ENCODE measurements at places on chromosomes 2 and 18. TPM values are rescaled to one million over a fixed set of nuclear protein-coding genes. Genes with fewer than 3 reads are reported as not detected.
A peak's percentile ranks its signal among the peaks of the same experiment; 100 is the strongest.

- H3K27ac ChIP-seq, result no peak overlapping the region
- no peak for DNase-seq
- no peaks in the 10 kb centered on the region for H3K36me3 ChIP-seq
- H3K4me3 ChIP-seq, result no peak overlapping the region
Observed at GRCh38 chr18:48279312-48279711, 129.9 kb downstream of the ZBTB7C start.

Gene FAM228A
- not detected for total RNA-seq

DNA sequence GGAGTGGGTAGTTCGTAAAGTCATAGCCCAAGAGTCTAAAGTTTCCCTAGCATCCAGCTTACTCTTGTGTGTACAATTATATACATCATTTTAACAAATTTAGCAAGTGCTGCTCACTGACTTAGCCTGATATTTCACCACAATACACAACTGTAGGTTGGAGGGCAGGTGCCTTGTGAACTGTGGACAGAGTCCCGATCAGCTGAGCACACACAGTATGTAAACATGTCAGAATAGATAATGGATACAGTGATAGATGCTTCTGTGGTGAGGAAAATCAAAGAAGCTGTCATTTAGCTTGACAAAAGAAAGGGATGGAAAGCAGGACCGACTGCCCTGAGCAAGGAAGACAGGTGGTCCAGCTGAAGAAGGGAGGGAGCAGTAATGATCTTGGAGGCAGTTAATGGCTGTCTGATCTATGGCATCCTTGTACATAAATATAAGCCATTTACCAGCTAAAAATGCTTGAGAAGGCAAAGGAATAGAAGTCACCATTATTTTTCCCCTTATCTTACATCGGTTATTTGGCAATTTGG is 372.8 kb upstream of the UBE2E3 start:
- DNase-seq, result no peak
- no peak overlapping the region for H3K27ac ChIP-seq
- no peaks in the 10 kb centered on the region for H3K4me1 ChIP-seq
- no peak overlapping the region for H3K4me3 ChIP-seq
- H3K27me3 ChIP-seq, result no peaks in the 10 kb centered on the region

GRCh38 chr2:229879191-229879950 is 42.4 kb downstream of the TRIP12 start:
- no peak overlapping the region for H3K4me3 ChIP-seq
- no peaks in the 10 kb centered on the region for H3K27me3 ChIP-seq
- peaks cover 7% of the 10 kb centered on the region for H3K4me1 ChIP-seq
- DNase-seq, result no peak

- no peaks in the 10 kb centered on the region for H3K36me3 ChIP-seq
- H3K27ac ChIP-seq, result no peak overlapping the region
- H3K27me3 ChIP-seq, result peaks cover 5% of the 10 kb centered on the region
- H3K4me3 ChIP-seq, result no peak overlapping the region
- no peak for DNase-seq
Observed at GRCh38 chr2:108377401-108377800, 353 bp upstream of the SULT1C4 start.

- no peaks in the 10 kb centered on the region for H3K36me3 ChIP-seq
- DNase-seq, result no peak
- no peaks in the 10 kb centered on the region for H3K27me3 ChIP-seq
- no peak overlapping the region for H3K4me3 ChIP-seq
- peaks cover 49% of the 10 kb centered on the region for H3K4me1 ChIP-seq
Observed at GRCh38 chr18:48811401-48811800, 139.4 kb downstream of the SMAD7 start.

Gene FAM237A
- not detected for total RNA-seq

DNA sequence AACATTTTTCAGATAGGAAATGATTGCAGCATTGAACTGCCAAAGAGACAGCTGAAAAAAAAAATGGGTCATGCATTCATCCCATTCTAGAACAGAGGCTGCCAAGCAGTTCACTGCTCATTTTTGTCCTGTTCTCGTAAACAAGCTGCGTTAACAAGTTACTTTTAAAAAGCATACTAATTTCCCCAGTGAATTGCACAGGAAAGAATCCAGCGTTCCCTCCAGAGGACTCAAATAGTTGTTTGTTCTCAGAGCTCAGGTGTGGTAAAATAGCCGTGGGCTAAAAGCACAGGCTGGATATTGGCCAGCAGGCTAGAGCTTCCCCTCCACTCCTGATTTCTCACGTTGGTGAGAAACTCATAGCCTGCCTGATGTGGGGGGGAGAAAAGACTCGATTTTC is 76.1 kb upstream of the AQP4 start:
- H3K4me1 ChIP-seq, result no peaks in the 10 kb centered on the region
- H3K27me3 ChIP-seq, result no peaks in the 10 kb centered on the region
- no peak overlapping the region for H3K4me3 ChIP-seq
- no peak for DNase-seq
- no peaks in the 10 kb centered on the region for H3K36me3 ChIP-seq
- H3K27ac ChIP-seq, result no peak overlapping the region

- no peaks in the 10 kb centered on the region for H3K27me3 ChIP-seq
- no peaks in the 10 kb centered on the region for H3K36me3 ChIP-seq
- no peak overlapping the region for H3K4me3 ChIP-seq
- H3K27ac ChIP-seq, result no peak overlapping the region
- no peak for DNase-seq
Observed at GRCh38 chr2:237411683-237412423, 2.1 kb downstream of the COL6A3 start.

DNA sequence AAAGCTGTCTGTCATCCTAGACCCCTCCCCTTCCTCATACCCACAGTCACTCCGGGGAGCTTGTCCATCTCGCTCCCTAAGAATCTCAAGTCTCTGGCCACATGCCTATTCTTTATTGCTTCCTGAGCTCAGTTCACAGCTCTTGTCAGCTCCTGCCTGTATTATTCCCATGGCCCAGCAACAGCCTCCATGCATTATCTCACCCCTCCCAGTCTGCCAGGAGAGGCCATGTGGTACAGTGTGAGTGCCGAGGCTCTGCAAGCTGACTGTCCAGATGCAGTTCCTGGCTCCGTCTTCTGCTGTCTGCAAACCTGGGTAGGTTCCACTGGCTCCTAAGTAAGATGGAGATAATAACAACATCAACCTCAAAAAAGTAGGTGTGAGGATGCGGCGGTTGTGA is 79.7 kb downstream of the MRPS9 start:
- no peak for DNase-seq
- H3K27ac ChIP-seq, result no peak overlapping the region
- no peaks in the 10 kb centered on the region for H3K27me3 ChIP-seq
- no peak overlapping the region for H3K4me3 ChIP-seq

- peaks cover 12% of the 10 kb centered on the region for H3K4me1 ChIP-seq
- H3K4me3 ChIP-seq, result no peak overlapping the region
- no peak overlapping the region for H3K27ac ChIP-seq
- no peaks in the 10 kb centered on the region for H3K36me3 ChIP-seq
Observed at GRCh38 chr18:3213300-3214059, 6.3 kb downstream of the MYOM1 start.

Gene TRAPPC12
- 74.1 TPM for total RNA-seq

- H3K27me3 ChIP-seq, result no peaks in the 10 kb centered on the region
- H3K4me3 ChIP-seq, result no peak overlapping the region
- no peaks in the 10 kb centered on the region for H3K4me1 ChIP-seq
Observed at GRCh38 chr2:186751790-186752189, 57.9 kb downstream of the FAM171B start.

- no peak overlapping the region for H3K27ac ChIP-seq
- H3K36me3 ChIP-seq, result no peaks in the 10 kb centered on the region
- H3K27me3 ChIP-seq, result no peaks in the 10 kb centered on the region
- DNase-seq, result no peak
- no peak overlapping the region for H3K4me3 ChIP-seq
Observed at GRCh38 chr2:67255933-67256615, 141.1 kb upstream of the ETAA1 start.

GRCh38 chr18:54415086-54415485 is 57.4 kb downstream of the C18orf54 start:
- H3K27ac ChIP-seq, result no peak overlapping the region
- H3K36me3 ChIP-seq, result no peaks in the 10 kb centered on the region
- no peak overlapping the region for H3K4me3 ChIP-seq

GRCh38 chr18:8849696-8850095 is 144.3 kb downstream of the MTCL1 start:
- no peak overlapping the region for H3K27ac ChIP-seq
- no peaks in the 10 kb centered on the region for H3K36me3 ChIP-seq
- DNase-seq, result no peak
- H3K4me1 ChIP-seq, result no peaks in the 10 kb centered on the region
- no peak overlapping the region for H3K4me3 ChIP-seq

DNA sequence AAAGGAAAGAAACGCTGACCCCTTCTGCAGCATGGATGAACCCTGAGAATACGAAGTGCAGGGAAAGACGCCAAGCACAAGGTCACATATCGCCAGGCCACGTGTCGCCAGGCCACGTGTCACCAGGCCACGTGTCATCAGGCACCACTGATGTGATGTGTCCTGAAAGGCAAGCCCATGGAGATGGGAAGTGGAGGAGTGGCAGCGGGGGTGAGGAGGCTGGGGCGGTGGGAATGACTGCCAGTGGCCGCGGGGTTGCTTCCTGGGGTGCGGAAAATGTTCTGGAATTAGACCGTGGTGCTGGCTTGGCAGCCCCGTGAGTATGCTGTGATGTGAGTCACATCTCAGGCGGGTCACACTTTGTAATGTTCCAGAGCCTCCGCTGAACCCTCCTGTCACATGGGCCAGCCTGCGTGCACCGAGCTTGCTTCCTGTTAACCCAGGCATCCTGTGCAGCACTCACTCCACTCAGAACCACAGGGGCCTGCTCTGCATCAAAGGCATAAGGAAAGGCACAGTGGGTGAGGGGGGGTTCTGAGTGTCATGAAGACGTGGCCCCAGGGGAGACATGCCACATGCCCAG is 39.0 kb downstream of the SLC66A2 start:
- H3K4me1 ChIP-seq, result peaks cover 9% of the 10 kb centered on the region
- peak; percentile 11 for DNase-seq
- H3K36me3 ChIP-seq, result no peaks in the 10 kb centered on the region
- H3K4me3 ChIP-seq, result no peak overlapping the region
- no peaks in the 10 kb centered on the region for H3K27me3 ChIP-seq

GRCh38 chr2:5933669-5934068 is 241.5 kb downstream of the SOX11 start:
- H3K27me3 ChIP-seq, result no peaks in the 10 kb centered on the region
- no peaks in the 10 kb centered on the region for H3K4me1 ChIP-seq
- H3K4me3 ChIP-seq, result no peak overlapping the region
- no peak for DNase-seq
- H3K36me3 ChIP-seq, result no peaks in the 10 kb centered on the region

Gene TTC31
- total RNA-seq, result 28.0 TPM

Measured in CD8-positive, alpha-beta memory T cell (primary cell).